ENCODE measurements at places on chromosomes 16 and 17. TPM values are rescaled to one million over a fixed set of nuclear protein-coding genes. Genes with fewer than 3 reads are reported as not detected.

DNA sequence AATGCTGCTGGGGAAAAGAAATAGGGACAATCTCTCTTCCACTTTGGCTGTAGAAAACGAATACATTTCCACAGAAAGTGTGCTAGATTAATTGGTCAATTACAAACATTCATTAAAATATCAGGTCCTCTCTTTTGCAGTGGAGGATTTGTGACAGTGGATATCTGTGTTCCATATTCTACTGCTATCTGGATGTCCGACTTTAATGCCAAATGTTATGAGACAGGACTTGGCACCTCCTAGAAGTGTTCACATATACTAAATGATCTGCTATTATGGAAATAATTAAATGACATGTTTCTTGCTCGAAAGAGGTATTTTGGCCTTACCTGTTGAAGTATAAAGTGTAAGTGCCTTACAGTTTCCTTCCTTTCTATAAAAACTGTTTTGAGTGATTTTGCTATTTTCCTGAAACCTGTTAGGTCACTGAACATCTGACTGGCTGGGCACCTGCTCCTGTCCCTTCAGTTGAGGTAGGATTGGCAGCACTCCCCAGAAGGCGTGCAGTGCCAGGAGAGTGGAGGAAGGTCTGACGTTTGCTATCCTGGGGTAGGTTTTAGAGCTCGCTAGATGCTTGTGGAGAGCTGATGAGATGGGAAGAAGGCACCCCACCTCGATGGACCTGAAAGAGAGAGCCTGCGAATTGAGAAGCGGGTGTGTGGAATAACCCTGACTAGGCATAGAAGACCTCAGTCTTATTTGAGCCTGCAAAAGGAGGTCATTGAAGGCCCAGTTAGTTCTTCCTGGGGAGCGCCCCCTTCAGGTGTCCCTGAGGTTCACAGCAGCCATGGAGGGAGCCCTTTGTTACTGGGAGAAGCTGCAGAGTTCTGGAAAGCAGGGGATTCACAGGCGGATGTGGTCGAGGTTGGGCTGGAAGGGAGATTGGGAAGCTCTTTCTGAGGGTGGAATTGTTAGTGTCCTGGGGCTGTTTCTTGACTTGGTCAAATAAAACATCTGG lies 159.4 kb upstream of the ZNF267 start:
- DNase-seq = no peak
- H3K27me3 ChIP-seq = no peaks in the 10 kb centered on the region
- H3K27ac ChIP-seq = peak overlapping the region; percentile 97
- peaks cover 11% of the 10 kb centered on the region for H3K4me1 ChIP-seq
- H3K36me3 ChIP-seq = no peaks in the 10 kb centered on the region

DNA sequence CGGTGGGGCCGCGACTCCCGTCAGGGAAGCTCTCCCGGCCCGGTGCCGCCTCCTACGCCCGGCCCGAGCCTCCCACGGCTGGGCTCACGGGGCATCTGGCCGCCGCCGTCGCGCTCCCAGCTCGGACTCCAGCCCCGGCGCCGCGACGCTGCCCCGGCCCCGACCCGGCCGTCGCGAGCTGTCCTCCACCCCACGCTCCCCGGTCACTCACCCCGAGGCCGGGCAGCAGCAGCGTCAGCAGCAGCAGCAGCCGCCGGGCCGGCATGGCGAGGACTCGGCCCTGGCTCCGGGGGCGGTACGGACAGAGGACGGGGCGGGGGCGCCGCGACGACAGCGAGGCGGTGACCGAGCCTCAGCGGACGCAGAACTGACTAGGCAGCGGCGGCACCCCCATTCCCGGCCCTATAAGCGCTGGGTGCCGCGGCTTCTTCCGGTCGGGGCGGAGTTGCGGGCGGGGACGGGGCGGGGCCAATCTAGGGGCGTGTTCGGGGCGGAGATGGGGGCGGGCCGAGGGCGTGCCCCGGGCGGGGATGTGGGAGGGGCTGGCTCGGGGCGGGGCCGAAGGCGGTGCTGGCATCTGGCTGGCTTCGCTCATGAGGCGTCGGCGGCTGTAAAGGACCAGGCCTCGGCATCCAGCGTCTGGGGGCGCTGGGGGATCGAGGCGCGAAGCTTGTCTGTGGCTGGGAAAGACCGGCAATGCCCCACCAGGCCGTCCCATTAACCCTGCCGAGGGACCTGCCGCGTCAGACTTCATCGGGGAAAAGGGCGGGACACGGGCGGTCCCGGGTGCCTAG lies at the start of gene ERN1:
TSS of gene ERN1 (minus strand) at position 380 of the 794 bp plus-strand sequence. CDS start at position 265, 115 bp downstream.
- peak; percentile 98 for DNase-seq
- peak within 1 kb of the TSS; percentile 95 for H3K27ac ChIP-seq
- no peaks in the 10 kb centered on the region for H3K27me3 ChIP-seq
- H3K4me1 ChIP-seq = peaks cover 31% of the 10 kb centered on the region
- H3K36me3 ChIP-seq = no peaks in the 10 kb centered on the region

DNA sequence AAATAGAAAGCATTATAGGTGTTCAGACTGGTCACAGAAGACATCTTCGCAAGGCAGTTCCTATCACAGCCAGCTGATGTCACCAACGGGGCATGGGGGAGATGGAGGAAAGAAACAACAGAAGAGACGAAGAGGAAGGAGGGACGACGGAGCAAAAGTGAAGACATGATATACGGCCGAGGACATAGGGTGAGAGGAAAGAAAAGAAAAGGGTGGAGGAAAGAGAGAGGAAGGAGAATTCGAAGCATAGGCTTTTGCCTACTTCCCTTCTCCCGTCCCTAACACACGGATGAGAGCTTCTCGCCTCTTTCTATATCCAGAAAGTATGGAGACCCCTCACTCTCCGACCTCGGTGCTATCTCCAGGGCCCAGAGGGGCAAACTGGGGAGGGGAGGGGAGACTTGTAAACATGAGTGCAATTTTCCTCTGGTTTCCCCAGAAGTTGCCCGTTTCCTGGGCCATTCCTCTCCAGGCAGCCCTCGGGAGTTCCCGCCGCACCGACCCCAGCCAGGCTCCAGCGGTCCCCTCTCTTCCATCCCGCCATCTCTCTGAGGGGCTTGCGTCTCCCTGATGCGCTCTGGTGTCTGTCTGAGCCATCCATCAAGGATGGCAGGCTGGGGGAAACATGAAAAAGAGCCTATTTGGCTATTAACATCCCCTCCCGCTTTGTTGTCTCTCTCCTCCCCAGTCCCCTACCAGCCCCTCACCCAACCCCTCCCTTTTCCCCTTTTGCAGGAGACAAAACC lies 26.0 kb downstream of the COPZ2 start:
- peak overlapping the region; percentile 34 for H3K4me3 ChIP-seq
- H3K36me3 ChIP-seq = no peaks in the 10 kb centered on the region
- H3K27ac ChIP-seq = no peak overlapping the region
- peak; percentile 57 for DNase-seq
- peaks cover 28% of the 10 kb centered on the region for H3K4me1 ChIP-seq

- H3K4me3 ChIP-seq = no peak overlapping the region
- H3K36me3 ChIP-seq = no peaks in the 10 kb centered on the region
- no peak overlapping the region for H3K27ac ChIP-seq
Measured at GRCh38 chr17:41322094-41322902, 6.8 kb upstream of the KRTAP17-1 start.

- H3K27ac ChIP-seq = no peak overlapping the region
- H3K4me3 ChIP-seq = no peak overlapping the region
- H3K4me1 ChIP-seq = peaks cover 3% of the 10 kb centered on the region
- no peaks in the 10 kb centered on the region for H3K27me3 ChIP-seq
- H3K36me3 ChIP-seq = no peaks in the 10 kb centered on the region
Measured at GRCh38 chr16:67470359-67470758, 10.6 kb downstream of the ATP6V0D1 start.

- DNase-seq = no peak
- H3K4me1 ChIP-seq = no peaks in the 10 kb centered on the region
- no peak overlapping the region for H3K27ac ChIP-seq
- no peak overlapping the region for H3K4me3 ChIP-seq
- H3K36me3 ChIP-seq = no peaks in the 10 kb centered on the region
Measured at GRCh38 chr17:79174905-79175856, 100.6 kb downstream of the ENGASE start.

DNA sequence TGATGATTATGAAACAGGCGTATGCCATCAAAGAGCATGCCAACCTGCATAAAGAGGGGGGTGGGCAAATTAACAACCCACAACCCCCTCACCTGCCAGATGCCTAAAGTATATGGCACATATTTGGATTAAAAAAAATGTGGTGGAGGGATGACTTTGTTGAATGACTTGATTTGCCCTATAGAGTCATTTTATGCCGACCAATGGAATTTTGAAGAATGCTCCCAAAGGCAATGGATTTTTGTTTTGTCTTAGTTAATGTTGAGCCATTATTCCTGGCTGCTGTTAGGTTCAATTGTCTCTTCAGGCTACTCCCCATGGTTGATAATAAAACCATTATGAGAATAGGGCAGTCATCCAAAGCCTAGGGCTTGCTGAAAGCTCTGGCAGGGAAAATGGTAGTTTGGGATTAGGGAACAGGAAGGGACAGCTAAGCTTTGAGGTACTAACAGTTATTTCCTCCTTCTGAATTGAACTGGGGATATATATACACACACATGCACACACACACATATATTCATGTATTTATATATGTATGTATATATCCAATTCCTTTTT lies 5.8 kb upstream of the CHCT1 start:
- H3K4me3 ChIP-seq = no peak overlapping the region
- DNase-seq = no peak
- no peak overlapping the region for H3K27ac ChIP-seq
- no peaks in the 10 kb centered on the region for H3K36me3 ChIP-seq
- H3K27me3 ChIP-seq = no peaks in the 10 kb centered on the region
- no peaks in the 10 kb centered on the region for H3K4me1 ChIP-seq

DNA sequence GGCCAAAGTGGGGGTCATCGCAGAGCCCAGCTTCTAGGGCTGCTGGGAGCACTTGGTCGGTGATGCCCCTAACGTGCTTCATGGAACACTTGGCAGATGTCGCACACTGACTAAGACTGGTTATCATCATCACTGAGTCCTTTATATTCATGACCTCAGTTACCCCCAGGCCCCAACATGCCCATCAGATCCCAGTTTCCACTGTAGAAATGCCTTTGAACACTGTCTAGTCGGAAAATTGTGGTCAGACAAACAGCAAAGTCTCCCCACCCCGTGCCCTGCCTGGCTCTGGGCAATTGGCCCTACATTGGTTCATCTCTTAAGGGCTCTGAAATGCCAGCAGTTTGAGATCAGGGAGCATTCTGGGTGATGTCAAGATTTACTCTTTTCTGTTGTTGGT lies 51.3 kb downstream of the NKD1 start:
- no peak overlapping the region for H3K4me3 ChIP-seq
- DNase-seq = no peak
- no peaks in the 10 kb centered on the region for H3K36me3 ChIP-seq
- no peaks in the 10 kb centered on the region for H3K27me3 ChIP-seq
- H3K27ac ChIP-seq = no peak overlapping the region

GRCh38 chr16:88843256-88843655 lies 13.5 kb downstream of the GALNS start:
- no peak overlapping the region for H3K4me3 ChIP-seq
- H3K36me3 ChIP-seq = no peaks in the 10 kb centered on the region
- no peaks in the 10 kb centered on the region for H3K4me1 ChIP-seq

GRCh38 chr17:67829331-67829730 lies 4.0 kb downstream of the BPTF start:
- no peaks in the 10 kb centered on the region for H3K36me3 ChIP-seq
- H3K27ac ChIP-seq = no peak overlapping the region
- H3K4me1 ChIP-seq = peaks cover 31% of the 10 kb centered on the region

- no peak for DNase-seq
- H3K27me3 ChIP-seq = no peaks in the 10 kb centered on the region
- H3K36me3 ChIP-seq = no peaks in the 10 kb centered on the region
- H3K27ac ChIP-seq = no peak overlapping the region
- H3K4me3 ChIP-seq = no peak overlapping the region
Measured at GRCh38 chr16:31267332-31268032, 7.7 kb downstream of the ITGAM start.

GRCh38 chr17:78919861-78920450 lies 5.2 kb downstream of the TIMP2 start:
- no peaks in the 10 kb centered on the region for H3K27me3 ChIP-seq
- peak overlapping the region; percentile 46 for H3K27ac ChIP-seq
- peaks cover 27% of the 10 kb centered on the region for H3K4me1 ChIP-seq
- no peak for DNase-seq

DNA sequence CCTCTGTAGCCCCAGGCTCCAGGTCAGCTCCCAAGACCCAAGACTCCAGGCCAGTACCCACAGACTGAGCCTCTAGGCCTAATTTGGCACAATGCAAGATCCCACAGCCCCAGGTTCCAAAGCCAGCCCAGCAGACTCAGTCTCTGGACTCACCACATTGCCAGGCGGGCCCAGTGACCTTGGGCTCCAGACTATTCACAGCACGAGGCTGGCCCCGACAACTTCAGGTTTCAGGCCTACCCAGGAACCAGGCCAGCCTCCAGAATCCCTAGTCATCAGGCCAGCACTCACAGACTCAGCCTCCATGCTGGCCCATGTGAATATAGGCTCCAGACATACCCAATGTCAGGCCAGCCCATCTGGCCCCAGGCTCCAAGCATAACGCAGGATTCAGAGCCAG lies 103.8 kb downstream of the CEP112 start:
- no peaks in the 10 kb centered on the region for H3K4me1 ChIP-seq
- DNase-seq = no peak
- no peak overlapping the region for H3K27ac ChIP-seq

DNA sequence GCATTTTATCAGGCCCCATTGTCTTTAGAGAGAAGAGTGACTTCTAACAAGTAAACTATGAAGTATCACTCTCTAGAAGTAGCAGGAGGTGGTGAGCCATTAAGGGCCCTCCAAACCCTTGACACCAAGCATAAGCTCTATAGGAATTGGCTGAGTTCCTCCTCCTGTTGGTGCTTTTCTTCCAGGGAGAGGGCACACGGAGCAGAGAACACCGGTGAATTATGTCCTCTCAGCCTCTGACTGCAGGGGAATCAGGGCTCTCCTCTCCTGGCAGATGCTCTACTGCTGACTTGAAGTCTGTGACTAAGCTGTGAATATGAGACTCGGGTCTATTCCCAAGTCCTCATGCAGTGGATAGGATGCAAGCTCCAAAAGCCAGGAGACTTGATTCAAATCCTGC lies 32.3 kb downstream of the CHD9 start:
- H3K4me3 ChIP-seq = no peak overlapping the region
- no peak for DNase-seq
- H3K27me3 ChIP-seq = no peaks in the 10 kb centered on the region
- H3K36me3 ChIP-seq = no peaks in the 10 kb centered on the region

- H3K4me1 ChIP-seq = no peaks in the 10 kb centered on the region
- H3K36me3 ChIP-seq = no peaks in the 10 kb centered on the region
- no peaks in the 10 kb centered on the region for H3K27me3 ChIP-seq
Measured at GRCh38 chr16:25966172-25967097, 274.7 kb downstream of the HS3ST4 start.

DNA sequence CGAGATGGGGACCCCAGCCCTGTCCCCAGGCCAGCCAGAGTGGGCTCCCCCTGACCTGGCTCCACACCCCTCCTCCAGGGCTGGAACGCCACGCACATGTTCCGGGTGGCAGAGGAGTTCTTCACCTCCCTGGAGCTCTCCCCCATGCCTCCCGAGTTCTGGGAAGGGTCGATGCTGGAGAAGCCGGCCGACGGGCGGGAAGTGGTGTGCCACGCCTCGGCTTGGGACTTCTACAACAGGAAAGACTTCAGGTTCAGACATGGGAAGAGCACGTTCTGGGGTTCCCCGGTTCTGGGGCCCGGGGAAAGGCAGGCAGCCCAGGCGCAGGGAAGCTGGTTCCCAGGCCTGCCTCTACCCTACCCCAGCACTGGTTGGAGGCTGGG lies 4.6 kb downstream of the ACE start:
- H3K27ac ChIP-seq = no peak overlapping the region
- H3K27me3 ChIP-seq = peaks cover 11% of the 10 kb centered on the region
- H3K4me3 ChIP-seq = no peak overlapping the region
- no peak for DNase-seq
- peaks cover 12% of the 10 kb centered on the region for H3K4me1 ChIP-seq

The G6PC1 gene
- total RNA-seq = 14.2 TPM

The MYH3 gene
- total RNA-seq = 0.48 TPM

The KRTAP2-1 gene
- total RNA-seq = not detected

The TBC1D3D gene
- total RNA-seq = not detected

The CLEC3A gene
- 3.5 TPM for total RNA-seq

The FSCN2 gene
- 3.7 TPM for total RNA-seq

The CIBAR2 gene
- not detected for total RNA-seq

The AXIN2 gene
- total RNA-seq = 21.4 TPM

The KSR1 gene
- 19.9 TPM for total RNA-seq

The NTN1 gene
- total RNA-seq = 1.5 TPM

The CD7 gene
- total RNA-seq = 0.64 TPM

All from hepatocyte (in vitro differentiated cells).